ENCODE measurements at places on chromosomes 6 and 20.

DNA sequence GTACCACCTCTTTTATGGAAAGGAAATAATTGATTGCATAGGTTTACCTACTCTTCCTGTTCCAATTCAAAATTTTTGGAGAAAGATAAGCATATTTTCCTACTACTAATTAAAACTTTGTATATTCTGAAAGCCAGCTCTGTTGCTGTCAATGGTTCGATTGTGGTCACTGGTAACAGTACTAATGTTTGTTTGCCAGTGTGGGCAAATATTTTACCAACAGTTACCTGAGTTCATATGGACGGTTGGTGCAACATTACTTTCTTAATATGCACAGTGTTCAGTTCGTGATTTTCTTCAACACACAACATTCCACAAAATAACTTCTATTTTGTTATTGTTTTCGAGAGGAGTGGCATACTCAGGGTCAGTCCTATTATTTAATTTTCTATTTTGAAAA is 17.1 kb upstream of the CTAGE9 start:
- no peak for DNase-seq

GRCh38 chr20:61254881-61255626 is 3.0 kb downstream of the CDH4 start:
- no peak for DNase-seq

DNA sequence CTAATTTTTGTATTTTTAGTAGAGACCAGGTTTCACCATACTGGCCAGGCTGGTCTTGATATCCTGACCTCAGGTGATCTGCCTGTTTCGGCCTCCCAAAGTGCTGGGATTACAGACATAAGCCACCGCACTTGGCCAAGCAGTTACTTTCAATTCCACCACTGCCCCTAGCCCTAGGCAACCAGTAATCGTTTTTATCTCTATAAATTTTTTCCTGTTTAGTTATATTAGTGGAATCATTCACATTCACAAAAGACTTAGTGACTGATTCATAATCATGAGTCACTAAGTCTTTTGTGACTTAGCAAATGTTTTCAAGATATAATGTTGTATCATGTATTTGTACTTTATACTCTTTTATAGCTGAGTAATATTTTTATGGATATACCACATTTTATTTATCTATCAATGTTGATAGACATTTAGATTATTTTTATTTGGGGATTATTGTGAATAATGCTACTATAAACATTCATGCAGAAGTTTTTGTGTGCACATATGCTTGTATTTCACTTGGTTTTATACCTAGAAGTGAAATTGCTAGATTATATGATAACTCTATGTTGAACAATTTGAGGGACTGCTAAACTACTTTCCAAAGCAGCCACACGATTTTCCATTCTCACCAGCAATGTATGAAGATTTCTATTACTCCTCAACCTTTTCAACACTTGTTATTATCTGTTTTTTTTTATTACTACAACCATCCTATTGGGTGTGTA is 421.4 kb upstream of the ID4 start:
- DNase-seq: no peak

- no peak for DNase-seq
Observed at GRCh38 chr6:107418118-107418517, 41.2 kb downstream of the PDSS2 start.

DNA sequence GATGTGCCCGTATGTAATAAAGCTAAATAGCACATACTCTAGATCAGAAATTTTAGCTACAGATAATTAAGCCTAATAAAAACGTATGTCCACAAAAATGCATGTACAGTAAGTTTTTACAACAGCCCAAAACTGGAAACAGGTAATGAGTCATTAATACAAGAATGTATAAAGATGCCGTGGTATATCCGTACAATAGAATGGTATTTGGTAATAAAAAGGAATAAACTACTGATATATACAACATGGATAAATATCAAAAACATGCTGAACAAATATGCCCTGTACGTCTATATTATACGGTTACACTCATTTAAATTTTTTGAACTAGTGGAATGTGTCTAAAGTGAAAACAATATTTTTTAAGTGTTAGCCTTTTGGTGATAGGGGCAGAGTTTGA is 128.2 kb upstream of the ADGRB3 start:
- no peak for DNase-seq

DNA sequence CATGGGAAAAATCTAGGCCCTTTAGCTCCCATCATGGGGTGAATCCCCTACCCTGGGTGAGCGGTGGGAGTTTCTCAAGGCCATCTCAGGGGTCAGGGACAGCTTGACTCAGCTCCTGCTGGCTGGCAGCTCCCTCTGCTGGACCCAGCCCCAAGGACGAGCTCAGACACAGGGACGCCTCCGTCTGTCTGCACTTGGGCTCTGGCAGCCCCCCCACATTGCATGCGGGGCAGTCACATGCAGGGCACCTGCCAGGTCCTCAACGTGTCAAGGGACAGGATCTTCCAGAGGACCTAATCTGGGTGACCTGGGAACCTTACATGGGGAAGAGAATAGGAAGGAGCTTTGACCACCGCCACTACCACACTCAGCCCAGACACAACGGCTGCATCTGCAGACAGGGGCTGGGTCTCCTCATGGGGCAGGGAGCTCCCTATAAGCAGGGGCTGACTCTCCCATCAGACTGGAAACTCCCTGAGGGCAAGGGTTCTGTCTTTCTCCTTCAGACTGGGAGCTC is 173.4 kb downstream of the MRPL14 start:
- no peak for DNase-seq

DNA sequence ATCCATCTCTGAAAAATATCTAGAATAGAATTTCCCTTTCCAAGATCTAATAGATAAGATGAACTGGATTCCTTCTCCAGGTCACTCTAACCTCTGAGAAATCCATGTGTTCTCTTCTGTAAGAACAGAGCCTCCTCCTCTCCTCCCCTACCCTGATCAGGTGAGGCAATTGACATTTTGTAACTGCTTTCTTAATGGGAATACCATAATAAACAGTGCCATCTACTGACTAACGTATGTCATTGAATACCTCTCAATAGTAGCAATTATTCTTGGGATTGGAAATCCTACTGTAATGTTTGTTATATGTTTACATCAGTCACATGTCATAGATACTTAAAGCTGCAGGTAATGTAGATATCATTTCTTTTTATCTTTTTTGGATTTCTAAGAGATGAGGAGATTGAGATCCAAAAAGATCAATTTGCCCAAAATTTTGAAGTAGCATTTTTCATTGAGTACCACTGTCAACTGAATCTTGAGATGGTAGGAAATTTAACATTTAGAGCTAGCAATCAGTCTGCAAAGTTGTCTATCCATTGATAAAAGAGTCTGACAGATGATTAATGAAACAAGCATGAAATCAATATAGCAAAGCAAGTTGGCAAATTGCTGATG is 365.8 kb upstream of the HSF2 start:
- DNase-seq: no peak

- DNase-seq: peak; percentile 17
Observed at GRCh38 chr6:119742188-119742803, 392.7 kb upstream of the MAN1A1 start.

DNA sequence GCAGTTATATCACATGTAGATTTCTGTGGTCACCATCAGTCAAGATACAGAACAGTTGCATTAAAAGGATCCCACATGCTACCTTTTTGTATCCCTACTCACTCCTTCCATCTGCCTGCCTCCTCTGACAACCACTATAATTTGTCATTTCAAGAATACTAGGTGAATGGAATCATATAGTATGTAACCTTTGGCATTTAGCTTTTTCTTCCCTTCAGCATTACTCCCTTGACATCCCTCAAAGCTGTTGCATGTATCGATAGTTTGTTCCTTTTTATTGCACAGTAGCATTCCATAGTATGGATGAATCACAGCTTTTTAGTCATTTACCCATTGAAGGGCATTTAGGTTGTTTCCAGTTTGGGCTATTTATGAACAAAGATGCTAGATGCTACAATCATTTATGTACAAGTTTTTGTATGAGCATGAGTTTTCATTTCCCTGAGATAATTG is 26.1 kb downstream of the NCOA7 start:
- DNase-seq: no peak

DNA sequence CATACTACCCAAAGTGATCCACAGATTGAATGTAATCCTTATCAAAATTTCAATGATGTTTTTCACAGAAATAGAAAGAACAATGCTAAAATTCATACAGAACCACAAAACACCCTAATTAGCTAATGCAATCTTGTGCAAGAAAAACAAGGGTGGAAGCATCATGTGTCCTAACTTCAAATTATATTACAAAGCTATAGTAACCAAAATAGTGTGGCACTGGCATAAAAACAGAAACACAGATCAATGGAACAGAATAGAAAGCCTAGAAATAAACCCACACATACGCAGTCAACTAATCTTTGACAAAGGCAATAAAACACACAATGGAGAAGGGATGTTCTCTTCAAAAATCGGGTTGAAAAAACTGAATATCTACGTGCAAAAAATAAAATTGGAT is 131.1 kb downstream of the TASP1 start:
- DNase-seq: no peak

- DNase-seq: no peak
Observed at GRCh38 chr6:90078513-90079289, 184.4 kb downstream of the GJA10 start.

GRCh38 chr20:54648421-54649142 is 173.2 kb downstream of the DOK5 start:
- no peak for DNase-seq

DNA sequence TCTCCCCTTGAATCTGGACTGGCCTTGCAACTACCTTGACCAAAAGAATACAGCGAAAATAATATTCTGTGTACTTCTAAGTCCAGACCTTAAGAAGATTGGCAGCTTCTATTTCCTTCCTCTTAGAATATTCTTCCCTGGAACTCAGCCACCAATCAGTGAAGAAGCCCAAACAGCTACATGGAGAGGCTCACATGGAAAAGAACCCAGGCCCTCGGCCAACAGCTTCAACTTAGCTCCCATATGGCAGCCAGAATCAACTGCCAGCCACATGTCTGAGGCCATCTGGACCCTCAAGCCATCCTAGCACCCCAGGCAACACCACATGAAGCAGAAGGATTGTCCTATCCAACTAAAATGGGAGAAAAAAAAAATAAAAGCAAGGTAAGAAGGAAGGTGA is 178.8 kb downstream of the IBTK start:
- no peak for DNase-seq

GRCh38 chr20:32123088-32123487 is 13.6 kb downstream of the TM9SF4 start:
- DNase-seq: no peak

- no peak for DNase-seq
Observed at GRCh38 chr6:2782356-2782708, 17.1 kb downstream of the WRNIP1 start.

- no peak for DNase-seq
Observed at GRCh38 chr20:53664121-53664520, 70.5 kb upstream of the ZNF217 start.

DNA sequence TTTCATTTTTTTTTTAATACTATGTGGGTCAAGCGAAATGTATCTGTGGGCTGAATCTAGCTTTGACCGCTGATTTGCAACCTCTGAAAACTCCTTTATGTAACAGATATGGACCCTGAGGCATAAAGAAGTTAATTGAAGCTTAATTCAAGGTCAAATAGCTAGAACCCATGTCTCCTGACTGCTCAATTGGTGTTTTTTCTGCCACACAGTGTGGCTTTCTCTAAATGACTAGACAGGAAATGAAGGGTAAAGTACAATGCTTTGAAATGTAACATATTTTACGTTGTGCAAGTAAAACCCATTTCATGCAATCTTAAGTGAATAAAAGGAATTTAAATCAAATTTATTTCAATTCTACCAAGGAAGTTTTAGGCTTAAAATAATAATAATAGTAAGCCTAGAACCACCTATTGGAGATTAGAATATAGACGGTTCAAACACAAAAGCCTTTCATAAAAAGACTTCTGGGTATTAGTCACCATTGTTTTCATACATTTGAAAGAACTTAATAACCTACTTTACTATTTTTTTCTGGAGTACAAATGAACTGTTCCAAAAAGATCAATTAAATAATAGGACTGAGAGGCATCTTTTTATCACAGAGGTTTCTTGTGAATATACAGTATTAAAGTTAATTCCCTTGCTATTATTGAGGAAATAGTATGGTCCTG is 279.8 kb downstream of the EPHA7 start:
- no peak for DNase-seq

GRCh38 chr6:169639653-169640278 is 62.1 kb downstream of the WDR27 start:
- no peak for DNase-seq

GRCh38 chr6:40439026-40439800 is 148.0 kb downstream of the LRFN2 start:
- DNase-seq: no peak

DNA sequence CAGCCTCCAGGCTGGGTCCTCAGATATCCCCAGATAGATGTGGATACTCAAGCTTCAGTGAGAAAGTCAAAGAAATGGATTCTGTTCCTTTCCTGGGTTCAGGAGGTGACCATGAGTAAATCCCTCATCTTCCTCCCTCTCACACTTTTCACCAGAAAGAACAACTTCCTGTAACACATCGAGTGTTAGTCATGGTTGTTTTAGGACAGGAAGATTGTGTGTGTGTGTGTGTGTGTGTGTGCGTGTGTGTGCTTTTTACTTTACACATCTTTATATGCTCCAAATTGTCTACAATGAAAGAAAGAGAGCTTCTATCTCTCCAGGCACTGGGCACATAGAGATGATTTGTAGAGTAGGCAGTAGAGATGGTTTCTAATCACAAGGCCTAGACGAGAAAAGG is 139.9 kb downstream of the TBXT start:
- no peak for DNase-seq

GRCh38 chr20:21554985-21555384 is 41.1 kb upstream of the NKX2-2 start:
- no peak for DNase-seq

DNA sequence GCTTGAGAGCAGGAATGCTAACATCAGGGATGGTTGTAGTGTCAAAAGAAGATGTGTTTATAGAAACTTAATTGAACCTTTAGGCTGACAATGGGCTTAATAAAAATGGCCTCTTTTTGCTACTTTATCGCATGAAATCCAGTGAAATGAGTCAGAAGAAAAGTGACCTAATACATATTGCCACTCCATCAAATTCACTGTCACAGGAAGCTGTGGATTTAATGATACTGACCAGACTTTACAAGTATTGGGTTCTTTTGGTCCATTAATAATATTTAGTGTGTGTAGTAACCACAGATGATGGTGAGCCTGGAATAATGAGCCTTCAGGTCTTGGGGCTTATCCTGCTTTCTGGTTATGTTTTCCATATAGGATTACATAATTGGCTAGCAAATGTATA is 231.8 kb upstream of the GMDS start:
- DNase-seq: no peak

DNA sequence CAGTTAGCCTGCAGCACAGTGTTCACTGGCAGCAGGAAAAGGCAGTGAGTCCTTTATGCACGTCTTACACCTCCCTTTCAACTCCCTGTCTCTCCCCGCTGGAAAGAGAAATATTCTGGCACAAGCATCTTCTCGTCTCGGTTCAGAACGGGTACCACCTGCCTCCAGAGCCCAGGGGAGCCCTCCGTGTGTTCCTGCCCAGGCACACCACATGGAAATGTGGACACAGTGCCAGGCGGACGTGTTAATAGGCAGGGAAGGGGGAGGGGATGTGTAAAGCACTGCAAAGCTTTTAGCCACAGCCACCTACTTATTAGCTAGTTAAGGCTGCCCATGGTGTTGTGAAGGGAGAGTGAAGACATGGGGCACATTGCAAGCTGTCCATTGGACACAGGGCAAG is 219.7 kb downstream of the FARS2 start:
- DNase-seq: no peak

- DNase-seq: no peak
Observed at GRCh38 chr6:75402296-75402695, 91.3 kb downstream of the FILIP1 start.
